IMR-90 (cell line): ENCODE measurements at places on chromosomes 5 and 9.

DNA sequence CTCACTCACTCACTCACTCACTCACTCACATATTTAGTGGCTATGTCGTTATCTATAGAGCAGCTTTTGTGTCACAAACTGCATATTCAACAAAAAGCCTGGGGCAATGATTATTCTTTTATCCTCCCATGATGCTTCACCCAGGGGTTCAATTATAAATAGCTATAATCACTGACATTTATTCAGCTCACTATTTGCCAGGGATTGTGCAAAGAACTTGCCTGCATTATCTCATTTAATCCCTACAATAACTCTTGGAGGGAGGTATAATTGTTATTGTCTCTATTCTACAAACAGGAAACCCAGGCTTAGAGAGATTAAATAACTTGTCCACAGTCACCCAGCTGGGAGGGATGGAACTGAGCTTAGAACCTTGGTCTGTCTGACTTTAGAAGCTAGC is 298.0 kb upstream of the MSX2 start:
- H3K36me3 ChIP-seq, result no peaks in the 10 kb centered on the region
- H3K27ac ChIP-seq, result no peak overlapping the region
- no peaks in the 10 kb centered on the region; the same call in 1 of the 2 replicates for H3K27me3 ChIP-seq
- no peak overlapping the region for H3K4me3 ChIP-seq
- DNase-seq, result no peak

- peaks cover 14% of the 10 kb centered on the region for H3K36me3 ChIP-seq
- H3K27ac ChIP-seq, result peak overlapping the region; percentile 66; the same call in 1 of the 2 replicates
- H3K4me1 ChIP-seq, result peaks cover 4% of the 10 kb centered on the region
- no peak overlapping the region for H3K4me3 ChIP-seq
Measured at GRCh38 chr5:126624534-126624933, 23.8 kb downstream of the PHAX start.

GRCh38 chr5:143361438-143361837 is 42.0 kb downstream of the NR3C1 start:
- no peak overlapping the region for H3K4me3 ChIP-seq
- peaks cover 2% of the 10 kb centered on the region for H3K36me3 ChIP-seq
- no peak overlapping the region for H3K27ac ChIP-seq
- no peaks in the 10 kb centered on the region for H3K27me3 ChIP-seq
- H3K4me1 ChIP-seq, result peaks cover 6% of the 10 kb centered on the region; the same call in 1 of the 2 replicates

DNA sequence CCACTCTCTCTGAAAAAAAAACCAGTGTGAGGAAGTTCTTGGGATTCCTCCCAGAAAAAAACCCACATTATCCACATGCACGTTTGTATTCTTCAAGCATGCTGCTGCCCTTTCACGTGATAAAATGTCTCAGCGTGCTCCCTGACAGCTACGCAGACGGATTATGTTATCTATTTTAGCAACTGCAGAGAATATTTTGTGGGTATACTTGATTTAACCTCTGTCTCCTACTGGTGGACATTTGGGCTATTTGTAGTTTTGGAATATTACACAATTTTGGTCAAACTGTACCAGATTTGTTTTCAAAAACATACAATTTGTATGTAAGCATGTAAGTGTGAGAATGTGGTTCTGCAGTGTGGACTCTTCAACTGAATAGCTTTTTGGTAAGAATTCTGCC is 10.7 kb downstream of the PRRC2B start:
- no peak overlapping the region for H3K4me3 ChIP-seq

DNA sequence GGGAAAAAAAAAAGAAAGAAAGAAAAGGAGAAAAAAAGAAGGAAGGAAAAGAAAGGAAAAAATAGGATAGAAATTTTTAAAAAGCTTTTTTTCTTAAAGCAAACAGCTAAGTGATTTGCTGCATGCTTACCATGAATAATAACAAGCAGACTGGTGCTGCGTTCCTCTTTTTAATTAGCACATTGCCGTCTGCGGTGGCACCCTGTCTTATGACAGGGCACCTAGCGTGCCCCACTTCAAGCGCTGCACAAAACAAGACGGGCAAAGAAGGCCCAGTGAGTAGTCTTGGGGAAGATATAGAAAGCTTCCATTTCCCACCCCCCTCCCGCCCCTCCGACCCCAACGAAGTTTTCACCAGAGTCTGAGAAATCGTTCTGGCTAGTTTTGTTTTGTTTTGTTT is 513.9 kb downstream of the ZNF608 start:
- no peaks in the 10 kb centered on the region for H3K36me3 ChIP-seq
- no peaks in the 10 kb centered on the region for H3K4me1 ChIP-seq
- no peak for DNase-seq

DNA sequence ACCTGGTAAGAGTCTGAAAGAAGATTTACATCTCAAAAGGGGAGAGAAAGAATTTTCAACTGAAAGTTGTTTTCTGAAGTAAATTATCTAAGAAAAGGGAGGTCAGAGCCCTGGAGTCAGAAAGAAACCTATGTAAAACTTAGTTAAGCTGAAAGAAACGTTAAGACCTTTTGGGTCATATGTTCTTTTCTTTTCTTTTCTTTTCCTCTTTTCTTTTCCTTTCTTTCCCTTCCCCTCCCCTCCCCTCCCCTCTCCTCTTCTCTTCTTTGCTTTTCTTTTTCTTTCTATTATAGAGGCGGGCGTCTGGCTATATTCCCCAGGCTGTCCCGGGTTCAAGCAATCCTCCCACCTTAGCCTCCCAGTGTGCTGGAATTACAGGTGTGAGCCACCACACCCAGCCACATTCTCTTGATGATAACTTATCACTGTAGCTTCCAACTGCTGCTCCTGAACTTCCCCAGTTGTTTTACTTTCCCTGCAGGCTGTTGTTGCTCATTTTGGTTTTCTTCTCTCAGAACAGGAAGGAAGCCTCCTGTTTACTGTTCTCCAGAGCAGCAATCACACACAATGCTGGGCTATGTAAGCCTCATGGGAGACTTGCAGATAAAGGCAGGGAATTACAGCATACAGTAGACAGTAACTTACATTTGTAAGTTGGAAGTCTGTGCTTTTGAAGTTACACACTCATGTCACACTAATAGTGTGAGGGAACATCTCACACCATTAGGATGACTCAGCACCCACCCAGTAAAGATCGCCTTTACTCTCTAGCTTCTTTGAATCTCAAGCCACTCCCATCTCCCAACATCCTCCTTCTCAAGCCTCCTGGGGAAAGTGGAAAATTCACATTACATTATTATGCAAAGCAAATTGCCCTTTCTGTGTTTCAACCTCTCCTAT is 2216.6 kb upstream of the WWC1 start:
- H3K4me3 ChIP-seq, result no peak overlapping the region
- no peak for DNase-seq
- no peaks in the 10 kb centered on the region for H3K4me1 ChIP-seq

GRCh38 chr5:111379391-111379816 is 132.9 kb downstream of the STARD4 start:
- H3K4me1 ChIP-seq, result no peaks in the 10 kb centered on the region; the same call in 1 of the 2 replicates
- H3K27me3 ChIP-seq, result no peaks in the 10 kb centered on the region
- no peak overlapping the region for H3K27ac ChIP-seq
- DNase-seq, result no peak

DNA sequence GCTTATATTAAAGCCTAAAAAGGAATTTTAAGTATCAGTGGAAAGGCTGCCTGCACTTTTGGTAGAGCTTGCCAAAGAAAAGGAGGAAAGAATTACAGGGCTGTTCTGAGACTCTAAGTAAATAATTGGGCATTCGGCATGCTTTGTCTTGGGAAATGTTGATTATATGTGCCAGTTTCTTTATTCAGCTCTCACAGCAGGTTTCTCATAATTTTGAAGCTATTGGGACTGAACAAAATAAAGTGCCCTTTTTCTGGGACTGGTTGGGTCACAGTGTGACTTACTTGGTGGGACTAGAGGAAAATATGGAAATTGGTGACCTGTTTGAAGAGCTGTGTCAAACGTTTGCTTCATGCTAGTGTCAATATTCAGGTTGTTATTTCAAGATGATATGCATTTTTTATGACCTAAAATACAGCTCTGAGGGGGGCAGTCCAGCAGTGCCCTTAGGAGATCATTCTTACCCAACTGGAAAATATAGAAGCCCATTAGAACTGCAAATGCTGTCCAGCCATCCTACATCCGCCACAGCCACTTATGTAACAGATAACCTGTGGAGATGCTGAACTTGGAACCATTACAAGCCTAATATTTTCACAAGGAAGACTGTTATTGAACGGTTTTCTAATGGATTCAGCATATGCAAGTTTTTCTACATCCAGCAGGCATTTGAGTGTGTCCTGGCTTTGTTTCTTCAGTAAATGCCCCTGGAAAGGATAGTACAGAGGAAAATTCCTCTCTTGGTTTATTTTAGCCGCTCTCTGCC is 122.4 kb downstream of the SNCAIP start:
- H3K4me1 ChIP-seq, result no peaks in the 10 kb centered on the region
- no peak overlapping the region for H3K27ac ChIP-seq
- H3K27me3 ChIP-seq, result no peaks in the 10 kb centered on the region
- no peak for DNase-seq
- H3K36me3 ChIP-seq, result no peaks in the 10 kb centered on the region; the same call in 1 of the 2 replicates

DNA sequence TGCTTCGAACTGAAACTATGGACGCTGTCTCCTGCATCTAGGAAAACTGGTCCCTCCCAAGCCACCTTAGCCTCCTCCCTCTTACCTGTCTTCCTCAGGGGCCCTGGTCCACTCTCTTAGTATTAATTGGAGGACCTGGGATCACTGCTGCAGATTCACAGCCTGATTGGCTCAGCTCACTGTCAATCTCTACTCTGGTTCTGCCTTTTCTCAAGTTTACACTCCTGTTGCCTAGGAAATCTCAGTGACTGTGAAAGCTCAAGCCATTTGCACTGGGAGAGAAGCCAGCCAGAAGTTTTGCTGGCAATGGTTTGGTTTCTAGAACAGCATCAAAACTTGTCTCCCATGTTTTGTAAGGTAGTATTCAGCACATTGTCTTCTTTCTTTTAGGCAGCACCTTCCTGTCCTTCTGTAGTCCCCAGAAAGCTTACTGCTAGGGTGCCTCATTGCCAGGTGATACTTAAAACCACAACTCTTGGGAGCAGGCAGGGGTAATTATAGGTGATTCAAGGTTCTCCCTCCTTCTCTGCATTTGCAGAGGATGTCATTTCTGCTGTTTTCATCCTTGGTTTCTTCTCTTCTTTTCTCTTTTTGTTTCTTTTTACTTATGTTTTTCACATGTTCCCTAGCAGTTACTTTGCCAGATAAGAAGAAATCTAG is at the start of gene CAPSL:
Gene CAPSL (minus strand): TSS at position 55 of the 660 bp plus-strand sequence. CDS start 17,502 bp downstream, outside the sequence.
- no peak within 1 kb of the TSS for H3K4me3 ChIP-seq
- no peaks in the 10 kb centered on the region for H3K36me3 ChIP-seq
- H3K27me3 ChIP-seq, result peaks cover 12% of the 10 kb centered on the region
- H3K4me1 ChIP-seq, result no peaks in the 10 kb centered on the region; the same call in 1 of the 2 replicates
- no peak within 1 kb of the TSS for H3K27ac ChIP-seq

- H3K4me1 ChIP-seq, result peaks cover 13% of the 10 kb centered on the region
- H3K4me3 ChIP-seq, result no peak overlapping the region
- no peak overlapping the region for H3K27ac ChIP-seq
Measured at GRCh38 chr5:72954389-72954788, 1.5 kb upstream of the FCHO2 start.

- no peaks in the 10 kb centered on the region for H3K36me3 ChIP-seq
- H3K27ac ChIP-seq, result no peak within 1 kb of the TSS
- peaks cover 51% of the 10 kb centered on the region for H3K27me3 ChIP-seq
- H3K4me3 ChIP-seq, result peak within 1 kb of the TSS; percentile 45
- peak; percentile 69 for DNase-seq
Measured at GRCh38 chr9:109320742-109321448, at the start of gene EPB41L4B. Gene EPB41L4B (minus strand): TSS chr9:109321059. CDS start chr9:109320446, 613 bp downstream.

DNA sequence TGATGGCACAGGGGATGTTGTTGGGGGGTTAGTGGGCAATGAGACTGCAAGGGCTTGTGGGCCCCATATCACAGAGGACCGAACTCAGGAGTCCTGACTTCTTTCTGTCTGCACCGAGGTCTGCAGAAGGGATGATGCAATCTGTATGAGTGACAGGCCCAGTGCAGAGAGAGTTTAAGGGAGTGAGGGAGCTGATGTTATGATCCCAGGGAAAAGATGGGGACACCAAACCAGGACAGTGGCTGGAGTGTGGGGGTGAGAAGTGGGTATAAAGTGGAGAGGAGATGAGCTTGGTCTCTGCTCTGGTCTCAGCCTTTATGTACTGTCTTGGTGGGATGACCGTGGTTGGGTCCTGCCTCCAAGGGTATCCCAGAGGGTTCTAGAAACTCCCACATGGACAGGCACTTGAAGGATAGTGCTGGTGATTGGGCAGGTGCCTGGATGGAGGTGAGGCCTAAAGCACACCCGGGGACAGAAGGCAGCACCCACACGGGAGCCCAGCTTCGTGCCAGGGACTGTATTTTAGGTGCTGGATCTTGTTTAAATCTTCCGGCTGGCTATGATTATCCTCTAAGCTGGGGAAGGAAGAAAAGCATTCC is 21.9 kb downstream of the GSN start:
- no peak for DNase-seq
- no peaks in the 10 kb centered on the region for H3K27me3 ChIP-seq
- H3K4me1 ChIP-seq, result peaks cover 42% of the 10 kb centered on the region
- H3K36me3 ChIP-seq, result peaks cover 29% of the 10 kb centered on the region
- peak overlapping the region; percentile 82 for H3K27ac ChIP-seq
- no peak overlapping the region for H3K4me3 ChIP-seq

DNA sequence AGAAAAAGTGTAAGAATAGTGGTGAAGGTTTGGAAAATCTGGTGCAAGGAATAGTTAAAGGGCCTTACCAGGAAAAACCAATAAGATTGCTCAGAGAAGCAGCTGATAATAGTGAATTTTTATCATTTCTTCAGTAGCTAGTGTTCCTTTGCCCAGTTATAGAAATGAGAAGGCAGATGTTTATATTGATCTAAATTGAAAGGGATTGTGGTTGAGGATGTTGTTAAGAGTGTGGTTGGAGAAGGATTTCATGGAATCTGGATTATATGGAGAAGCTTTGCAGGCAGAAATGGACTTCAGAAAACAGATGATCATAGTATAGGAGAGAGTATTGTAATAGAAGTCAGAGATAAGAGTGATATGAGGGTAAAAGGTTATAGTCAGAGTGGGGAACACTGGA is 102.6 kb downstream of the XRCC4 start:
- no peaks in the 10 kb centered on the region for H3K36me3 ChIP-seq
- DNase-seq, result peak; percentile 83
- no peaks in the 10 kb centered on the region for H3K27me3 ChIP-seq
- H3K4me3 ChIP-seq, result no peak overlapping the region

DNA sequence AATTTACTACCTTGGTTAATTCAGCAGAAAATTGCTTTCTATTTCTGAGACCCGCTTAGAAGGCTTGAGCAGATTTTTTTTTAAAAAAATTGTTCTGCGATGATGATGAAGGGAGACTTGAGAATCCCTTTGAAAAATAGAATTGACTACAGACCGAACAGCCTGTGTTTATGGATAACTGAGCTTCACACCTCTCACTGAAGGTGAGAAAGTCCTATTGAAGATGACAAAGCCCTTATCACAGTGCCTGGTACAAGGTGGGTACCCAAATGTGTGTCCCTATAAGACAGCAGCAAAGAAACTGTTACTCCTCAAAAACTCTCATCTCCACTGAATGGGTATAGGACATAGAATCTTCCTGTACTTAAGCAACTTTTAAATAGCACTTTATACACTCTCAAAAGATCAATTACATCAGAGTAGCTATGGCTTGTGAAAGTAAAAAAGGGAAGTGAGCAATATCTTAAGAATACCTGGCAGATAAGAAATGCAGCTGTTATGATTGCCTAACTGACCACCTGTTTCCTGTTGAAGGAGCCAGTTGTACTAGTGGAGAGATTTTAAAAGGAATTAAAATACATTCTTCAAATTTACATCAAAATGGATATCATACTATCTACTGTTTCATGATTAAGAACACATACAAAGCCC is 419.7 kb downstream of the CHSY3 start:
- no peaks in the 10 kb centered on the region for H3K27me3 ChIP-seq
- no peaks in the 10 kb centered on the region for H3K4me1 ChIP-seq
- H3K4me3 ChIP-seq, result no peak overlapping the region
- no peaks in the 10 kb centered on the region for H3K36me3 ChIP-seq
- no peak for DNase-seq
